ENCODE measurements at places on chromosomes 5 and 9.

GRCh38 chr5:79513308-79513703 lies 628 bp downstream of the HOMER1 start:
- no peak for DNase-seq

DNA sequence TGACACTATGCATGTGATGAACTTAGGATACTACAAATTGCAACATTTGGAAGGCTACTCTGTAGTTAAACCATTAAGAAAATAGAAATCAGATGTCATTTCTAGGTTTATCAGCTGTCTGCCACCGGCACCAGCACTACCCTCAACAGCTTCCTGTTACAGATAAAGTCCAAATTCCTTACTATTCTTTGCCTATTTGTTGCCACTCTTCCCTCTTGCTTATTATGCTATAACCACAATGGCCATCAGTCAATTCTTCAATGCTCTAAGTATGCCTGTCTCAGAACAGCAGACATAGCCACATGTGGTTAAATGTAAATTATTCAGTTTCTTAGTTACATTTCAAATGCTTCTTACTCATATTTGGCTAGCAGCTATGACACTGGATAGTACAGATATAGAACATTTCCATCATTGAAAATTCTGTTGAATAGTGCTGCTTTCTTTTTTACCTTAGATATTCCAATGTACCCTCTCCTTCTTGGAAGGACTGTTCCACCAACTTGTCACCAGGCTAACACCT lies 21.0 kb downstream of the DHX29 start:
- no peak for DNase-seq

DNA sequence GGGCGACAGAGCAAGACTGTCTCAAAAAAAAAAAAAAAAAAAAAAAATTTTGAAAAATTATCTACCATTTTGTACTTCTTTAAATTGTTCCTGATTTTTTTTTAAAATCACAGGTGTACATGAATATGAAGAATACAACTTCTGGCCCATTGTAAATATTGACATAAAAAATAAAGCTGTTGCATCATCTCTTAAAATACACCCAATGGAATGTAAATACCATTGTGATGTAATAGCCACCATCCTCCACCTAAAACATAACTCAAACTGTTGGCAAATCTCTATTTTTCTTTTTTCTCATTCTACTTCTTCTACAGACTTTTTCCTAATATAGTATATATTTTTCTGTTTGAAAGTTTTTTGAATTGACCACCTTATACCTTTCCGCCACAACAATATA lies 61.0 kb upstream of the TEX48 start:
- no peak for DNase-seq

DNA sequence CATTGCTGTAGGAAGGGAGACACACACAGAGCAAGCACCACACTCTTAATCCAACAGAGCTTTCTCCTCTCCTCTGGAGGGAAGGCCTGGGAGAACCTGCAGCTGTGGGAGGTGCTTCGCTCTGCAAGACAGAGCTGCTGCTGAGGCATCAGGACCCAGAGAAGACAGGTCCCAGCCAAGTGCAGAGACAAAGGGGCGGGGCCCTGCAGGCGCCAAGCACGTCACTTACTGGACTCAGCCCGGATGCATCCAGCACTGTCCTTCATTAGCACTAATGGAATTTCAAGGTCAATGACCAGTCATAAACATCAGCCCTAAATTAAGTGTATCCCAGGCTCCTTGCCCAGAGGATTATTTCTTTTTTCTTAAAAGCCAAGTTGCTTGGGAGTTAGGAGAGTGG lies 337.1 kb upstream of the PANK3 start:
- DNase-seq, result no peak

- DNase-seq, result no peak
Observed at GRCh38 chr9:77806741-77807140, 158.6 kb upstream of the GNA14 start.

DNA sequence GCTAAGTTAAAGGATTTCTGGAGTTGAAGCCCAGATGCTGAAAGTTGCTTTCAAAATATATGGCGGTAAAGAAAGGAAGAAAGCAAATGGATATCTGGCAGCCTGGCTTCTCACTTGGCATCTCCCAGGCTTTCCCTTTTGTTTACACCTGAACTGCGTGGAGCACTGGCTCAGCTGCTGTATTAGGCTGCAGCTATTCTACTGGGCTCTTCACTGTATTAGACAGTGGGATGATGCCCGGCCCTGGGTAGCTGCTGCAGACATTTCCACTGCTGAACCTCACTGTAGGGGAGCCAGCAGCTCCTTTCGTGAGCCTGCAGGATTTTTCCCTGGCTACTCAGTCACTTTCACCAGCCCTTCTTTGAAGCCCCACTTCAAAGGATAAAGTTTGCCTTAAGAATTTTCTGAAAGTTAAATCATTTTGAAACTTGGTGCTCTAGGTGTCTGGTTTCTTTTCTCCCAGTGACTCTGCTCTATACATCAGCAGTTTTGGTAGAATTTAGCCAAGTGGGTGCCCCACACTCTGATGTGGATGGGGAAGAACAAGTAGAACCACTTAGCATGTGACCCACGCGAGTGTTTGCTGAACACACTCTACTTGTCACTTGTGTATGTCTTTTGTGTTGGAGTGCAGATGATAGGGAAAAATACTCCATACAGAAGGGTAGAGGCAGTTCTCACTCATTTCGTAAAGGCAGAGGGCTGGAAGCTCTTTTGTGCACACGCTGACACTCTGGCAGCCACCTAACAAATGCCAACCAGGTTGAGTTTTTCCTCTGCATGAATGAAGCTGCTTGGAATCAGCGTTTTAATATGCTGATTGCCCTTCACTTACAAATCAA lies 49.9 kb downstream of the C9orf152 start:
- DNase-seq, result no peak

GRCh38 chr5:72238712-72239445 lies 81.2 kb downstream of the MRPS27 start:
- DNase-seq, result no peak

DNA sequence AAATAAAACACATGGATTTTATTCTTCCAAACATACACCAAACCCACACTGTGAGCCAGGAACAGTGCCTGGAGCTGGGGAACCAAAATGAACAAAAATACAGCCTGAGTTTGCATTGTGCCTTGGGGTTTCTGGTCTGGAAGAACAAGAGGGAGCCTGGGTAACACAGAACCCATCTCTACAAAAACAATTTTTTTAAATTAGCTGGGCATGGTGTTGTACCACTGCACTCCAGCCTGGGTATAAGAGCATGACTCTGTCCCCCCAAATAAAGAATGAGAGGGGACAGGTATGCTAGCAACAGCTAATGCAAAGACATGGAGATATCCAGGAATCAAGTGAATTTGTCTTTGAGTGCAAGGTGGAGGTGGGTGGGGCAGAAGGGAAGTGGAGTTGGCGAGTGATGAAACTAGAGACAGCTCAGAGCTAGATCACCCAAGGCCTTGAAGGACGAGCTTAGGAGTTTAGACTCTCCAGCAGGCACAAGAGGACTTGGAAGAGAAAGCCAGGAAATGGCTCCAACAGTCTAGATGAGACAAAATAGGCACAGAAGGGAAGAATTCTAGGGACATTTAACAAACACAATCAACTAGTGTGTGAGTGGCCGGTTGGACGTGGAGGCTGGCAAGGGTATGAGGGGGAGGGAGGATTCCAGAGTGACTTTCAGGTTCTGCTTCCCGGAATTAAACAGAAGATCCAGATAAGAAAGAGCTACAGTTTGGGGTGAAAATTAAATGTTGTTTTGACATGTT lies 47.4 kb downstream of the FNBP1 start:
- no peak for DNase-seq

DNA sequence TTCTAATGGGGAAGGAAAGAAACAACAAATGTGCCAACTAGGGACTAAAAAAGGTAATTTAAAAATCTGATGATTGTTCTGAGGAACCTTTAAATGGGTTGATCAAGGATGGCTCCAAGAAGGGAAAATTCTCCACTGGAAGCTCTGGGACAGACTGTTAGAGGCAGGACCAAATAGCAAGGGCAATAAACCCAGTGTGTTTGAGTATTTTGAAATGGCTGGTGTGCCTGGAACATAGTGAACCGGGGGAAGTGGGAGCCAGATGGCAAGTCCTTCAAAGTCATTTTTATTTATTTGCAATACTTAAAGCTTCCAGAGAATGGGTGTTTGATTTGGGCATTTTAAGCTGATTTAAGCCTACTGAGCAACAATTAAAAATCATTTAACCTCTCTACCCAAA lies 587.7 kb upstream of the MEF2C start:
- DNase-seq, result no peak

- no peak for DNase-seq
Observed at GRCh38 chr9:118985851-118986250, 383.4 kb downstream of the BRINP1 start.

- no peak for DNase-seq
Observed at GRCh38 chr9:72728031-72728770, 206.8 kb downstream of the TMC1 start.

DNA sequence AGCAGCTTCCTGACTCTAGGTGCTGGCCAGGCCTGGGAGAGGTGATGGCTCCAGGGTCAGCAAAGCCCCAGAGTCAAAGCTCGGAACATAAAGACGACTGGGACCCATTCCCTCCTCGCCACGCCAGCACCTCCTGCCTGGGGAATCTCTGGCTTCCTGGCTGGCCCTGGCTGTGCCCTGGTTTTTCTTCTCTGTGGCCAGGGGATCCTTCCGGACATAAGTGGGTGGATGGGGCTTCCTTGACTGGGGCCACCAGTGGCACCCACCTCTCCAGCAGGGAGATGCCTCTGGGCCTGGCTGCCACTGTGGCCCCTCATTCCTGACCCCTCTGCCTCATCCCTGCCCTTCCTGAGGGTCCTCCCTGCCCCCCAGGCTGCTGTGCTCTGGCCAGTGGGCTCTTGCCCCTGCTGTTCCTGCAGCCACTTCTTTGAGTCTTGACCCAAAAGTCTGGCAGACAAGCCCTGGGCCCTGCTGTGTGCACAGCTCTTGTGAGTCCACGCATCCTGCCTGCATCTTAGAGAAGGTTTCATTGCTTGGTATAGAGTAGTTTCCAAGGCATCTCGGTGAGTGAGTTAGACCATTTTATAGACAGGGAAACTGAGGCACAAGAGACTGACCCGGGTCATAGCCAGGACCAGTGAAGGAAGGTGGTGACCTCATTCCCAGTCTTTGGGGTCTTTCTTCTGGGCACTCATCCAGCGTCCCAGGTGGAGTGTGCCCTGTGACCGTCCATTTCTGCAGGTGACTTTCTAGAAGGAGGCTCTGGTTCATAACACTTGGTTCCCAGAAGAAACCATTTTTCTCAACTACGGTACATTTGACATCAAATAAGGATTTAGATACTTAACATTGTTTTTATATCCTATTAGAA lies 17.3 kb upstream of the LPCAT1 start:
- no peak for DNase-seq

DNA sequence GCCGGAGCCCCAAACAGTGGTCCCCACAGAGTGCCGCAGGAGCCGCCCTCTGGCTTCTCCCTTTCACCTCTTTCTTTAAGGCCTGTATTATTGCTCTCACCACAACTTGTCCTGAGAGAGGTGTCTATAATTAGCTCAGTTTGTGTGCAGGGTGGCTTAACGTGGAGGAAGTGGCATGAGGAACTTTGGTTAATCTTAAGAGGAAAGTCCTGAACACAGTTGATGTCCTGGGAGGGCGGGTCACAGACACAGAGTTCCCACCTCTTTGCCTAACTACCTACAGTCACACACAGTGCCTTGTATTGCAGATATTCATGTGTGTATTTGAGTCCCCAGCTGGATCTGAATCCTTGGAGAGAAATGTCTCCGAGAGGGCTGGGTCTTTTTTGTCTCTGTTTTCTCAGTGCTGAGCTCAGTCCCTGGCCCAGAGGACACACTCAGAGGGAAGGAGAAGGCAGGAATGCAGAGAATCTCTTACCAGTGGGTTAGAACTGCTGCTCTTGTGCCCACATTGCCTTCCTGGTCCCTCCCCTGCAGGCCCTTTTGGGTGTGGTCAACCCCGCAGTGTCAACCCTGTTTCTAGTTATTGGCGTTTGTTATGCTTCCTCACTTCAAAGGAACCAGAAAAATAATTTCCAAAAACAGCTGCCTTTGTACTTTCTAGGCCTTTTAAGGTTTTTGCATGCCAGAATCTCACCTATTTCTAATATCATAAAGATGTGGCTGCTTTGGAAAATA lies 392.5 kb downstream of the KDM4C start:
- DNase-seq, result no peak

- no peak for DNase-seq
Observed at GRCh38 chr5:169350759-169351240, 49.9 kb upstream of the SLIT3 start.

DNA sequence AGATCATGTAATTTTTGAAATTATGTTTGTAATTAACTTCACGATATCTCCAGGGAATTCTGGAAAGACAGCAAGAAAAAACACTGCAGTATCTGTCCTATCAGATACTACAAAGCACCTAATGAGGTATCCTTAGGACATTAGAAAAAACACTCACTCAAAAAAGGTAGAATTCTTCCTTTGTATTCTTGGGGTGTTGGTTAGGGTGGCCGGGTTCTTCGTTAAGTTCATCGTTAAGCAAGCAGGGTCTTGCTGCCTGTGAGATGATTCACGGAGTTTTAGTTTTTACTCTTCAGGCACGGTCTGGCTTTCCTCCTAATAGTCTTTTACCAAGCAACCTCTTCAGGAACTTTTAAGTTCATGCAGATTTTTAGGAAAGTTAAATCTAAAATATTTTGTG lies 91.4 kb upstream of the IRX4 start:
- DNase-seq, result no peak

GRCh38 chr5:172723508-172723907 lies 47.5 kb downstream of the DUSP1 start:
- no peak for DNase-seq

DNA sequence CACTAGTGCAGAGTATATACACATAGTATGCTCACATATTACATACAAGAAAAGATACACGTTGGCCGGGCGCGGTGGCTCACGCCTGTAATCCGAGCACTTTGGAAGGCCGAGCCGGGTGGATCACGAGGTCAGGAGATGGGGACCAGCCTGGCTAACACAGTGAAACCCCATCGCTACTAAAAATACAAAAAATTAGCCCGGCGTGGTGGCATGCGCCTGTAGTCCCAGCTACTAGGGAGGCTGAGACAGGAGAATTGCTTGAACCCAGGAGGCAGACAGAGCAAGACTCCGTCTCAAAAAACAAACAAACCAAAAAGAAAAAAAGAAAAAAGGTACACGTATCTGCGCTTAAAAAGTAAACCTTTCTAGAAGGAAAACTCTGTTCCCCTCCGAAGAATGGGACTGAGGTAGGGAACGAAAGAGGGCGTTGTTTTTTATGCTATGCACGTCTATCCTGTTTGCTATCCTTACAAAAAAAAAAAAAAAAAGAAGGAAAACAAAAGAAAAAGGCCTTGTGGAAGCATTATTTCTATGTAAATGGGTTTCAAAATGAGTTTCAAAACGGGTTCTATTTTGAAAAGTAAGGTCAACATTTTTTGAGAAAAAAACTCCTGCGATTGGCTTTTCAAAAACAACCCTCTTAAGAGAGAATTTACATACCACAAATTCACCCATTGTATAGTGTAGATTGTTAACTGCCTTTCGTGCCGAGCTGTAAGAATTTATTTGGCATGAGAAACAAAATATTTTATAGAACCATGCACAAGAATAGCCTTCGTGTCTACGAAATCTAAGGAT lies 1.2 kb downstream of the AK3 start:
- no peak for DNase-seq

GRCh38 chr9:134167530-134167931 lies 3.2 kb upstream of the RNU6ATAC start:
- no peak for DNase-seq

Measured in activated naive CD8-positive, alpha-beta T cell treated with anti-CD3 and anti-CD28 coated beads, Interleukin-2, amount 50 U/mL, for 16 hours (primary cell).